ENCODE measurements at places on chromosomes 4 and X.

- DNase-seq = no peak
These were observed 66.8 kb downstream of the SEC24D start for GRCh38 chr4:118769161-118769560.

DNA sequence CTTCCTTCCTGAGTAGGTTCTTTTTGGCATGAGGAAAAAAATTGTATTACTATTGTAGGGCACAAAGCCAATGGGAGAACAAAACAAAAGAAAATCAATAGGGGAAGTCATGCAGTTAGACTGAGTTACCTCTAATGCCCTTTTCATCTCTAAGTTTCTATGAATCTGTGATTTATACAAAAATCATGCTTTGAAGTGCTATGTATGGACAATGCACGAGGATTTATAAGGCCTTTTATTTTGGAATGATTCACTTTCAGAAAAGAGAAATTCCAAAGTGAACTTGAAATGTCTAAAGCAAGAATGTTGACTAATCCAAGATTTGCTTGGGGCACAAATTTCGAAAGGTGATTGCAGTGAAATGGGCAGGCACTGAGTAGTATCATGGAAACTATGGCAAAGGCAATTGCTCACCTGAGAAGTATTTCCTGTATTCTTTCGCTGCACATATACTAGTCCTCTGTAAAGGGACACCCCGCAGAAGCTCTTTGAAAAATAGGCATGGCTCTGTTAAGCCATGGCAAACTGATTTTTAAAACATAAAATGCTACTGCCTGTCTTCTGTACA is 52.8 kb downstream of the ADGRG4 start:
- no peak for DNase-seq

DNA sequence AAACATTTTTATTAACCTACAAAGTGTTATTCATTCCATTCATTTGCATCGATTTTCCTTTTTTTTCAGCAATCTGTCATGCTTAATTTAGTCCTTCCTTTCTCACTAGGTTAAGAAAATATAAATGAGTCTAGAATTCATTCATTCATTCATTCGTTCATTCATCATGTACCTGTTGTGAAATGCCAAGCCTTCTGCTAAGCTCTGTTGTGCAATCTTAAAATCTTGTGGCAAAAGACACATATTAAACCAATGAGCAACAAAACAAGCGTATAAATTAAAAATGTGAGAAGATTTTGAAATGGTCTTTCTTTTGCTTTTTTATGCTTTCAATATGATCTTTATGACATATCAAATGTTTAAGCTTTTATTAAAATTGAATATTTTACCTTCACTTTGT is 88.6 kb upstream of the MAD2L1 start:
- DNase-seq = no peak

DNA sequence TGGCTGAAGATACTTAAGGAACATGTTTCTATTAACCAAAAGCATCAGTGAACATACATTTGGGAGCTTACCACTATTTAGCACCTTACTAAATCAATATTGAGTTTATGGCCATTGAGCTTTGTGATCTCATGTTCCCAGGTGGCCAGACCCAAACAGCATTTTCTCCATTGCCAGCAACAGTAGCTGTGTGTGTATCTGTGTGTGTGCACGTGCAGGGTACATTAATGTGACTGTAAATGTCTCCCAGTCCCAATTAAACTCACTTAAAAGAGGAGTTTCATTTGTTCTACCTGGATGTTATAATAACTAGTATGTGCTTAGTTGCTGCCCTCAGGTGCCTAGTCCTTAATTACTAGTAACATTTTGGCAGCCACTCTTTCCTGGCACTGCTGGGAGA is 282.4 kb downstream of the NR3C2 start:
- no peak for DNase-seq

DNA sequence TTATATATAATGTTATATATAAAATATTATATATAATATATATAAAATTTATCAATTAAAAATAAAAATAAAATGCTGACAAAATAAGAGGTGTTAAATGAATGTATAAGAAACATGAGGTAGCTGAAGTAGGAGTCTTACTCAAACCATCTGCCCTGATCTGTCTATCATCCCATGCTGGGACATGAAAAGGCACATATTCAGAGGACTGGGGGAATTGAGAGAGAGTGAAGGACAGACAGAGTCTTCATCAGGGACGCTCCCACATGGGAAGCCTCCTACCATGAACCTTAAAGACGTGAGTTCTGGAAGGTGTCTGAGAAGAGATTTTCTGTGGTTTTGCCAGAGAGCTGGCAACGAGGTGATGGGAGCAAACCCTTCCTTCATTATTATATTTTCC is 4.1 kb upstream of the ARSF start:
- DNase-seq = no peak
